ENCODE measurements at places on chromosomes 7 and 10.
A peak's percentile ranks its signal among the peaks of the same experiment; 100 is the strongest.

DNA sequence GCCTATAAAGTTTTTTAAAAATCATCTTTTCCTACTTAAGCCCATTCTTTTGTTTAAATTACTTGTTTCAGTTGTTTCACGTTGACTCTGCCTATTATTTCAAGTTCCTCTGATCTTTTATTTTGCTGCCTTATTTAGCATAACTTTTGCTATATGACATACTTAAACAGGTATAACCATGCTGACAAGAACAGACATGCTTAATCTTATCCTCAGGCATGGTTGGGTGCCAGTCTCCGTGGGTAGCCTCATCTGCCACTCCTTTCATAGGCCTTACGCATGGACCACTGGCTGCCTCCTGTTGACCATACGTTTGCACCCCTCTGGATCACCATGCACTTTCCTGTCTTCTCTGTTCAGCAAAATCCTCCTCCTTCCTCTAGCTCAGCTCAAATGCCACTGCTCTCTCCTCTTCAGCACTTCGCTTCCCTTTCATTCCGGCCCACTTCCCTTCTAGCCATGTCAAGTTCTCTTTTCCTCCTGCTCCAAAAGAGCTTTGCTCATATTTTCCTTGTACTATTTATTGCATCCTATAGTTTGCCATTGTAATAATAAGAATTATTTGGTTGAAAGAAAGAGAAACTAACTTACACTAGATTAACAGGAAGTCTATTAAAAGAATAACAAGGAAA lies 10.0 kb upstream of the TSPAN33 start:
- no peak for DNase-seq

GRCh38 chr7:114466917-114467316 lies 52.3 kb downstream of the FOXP2 start:
- DNase-seq: no peak

GRCh38 chr7:3068530-3068929 lies 24.9 kb upstream of the CARD11 start:
- DNase-seq: no peak

GRCh38 chr10:55466806-55467504 lies 665.9 kb upstream of the PCDH15 start:
- DNase-seq: no peak

GRCh38 chr10:128069351-128070051 lies 56.7 kb downstream of the MKI67 start:
- peak; percentile 70 for DNase-seq

Measured in HCEC 1CT (cell line).